ENCODE measurements at places on chromosomes 12 and 14.
A peak's percentile ranks its signal among the peaks of the same experiment; 100 is the strongest.

GRCh38 chr14:66662374-66662773, 154.4 kb downstream of the GPHN start:
- DNase-seq: no peak

DNA sequence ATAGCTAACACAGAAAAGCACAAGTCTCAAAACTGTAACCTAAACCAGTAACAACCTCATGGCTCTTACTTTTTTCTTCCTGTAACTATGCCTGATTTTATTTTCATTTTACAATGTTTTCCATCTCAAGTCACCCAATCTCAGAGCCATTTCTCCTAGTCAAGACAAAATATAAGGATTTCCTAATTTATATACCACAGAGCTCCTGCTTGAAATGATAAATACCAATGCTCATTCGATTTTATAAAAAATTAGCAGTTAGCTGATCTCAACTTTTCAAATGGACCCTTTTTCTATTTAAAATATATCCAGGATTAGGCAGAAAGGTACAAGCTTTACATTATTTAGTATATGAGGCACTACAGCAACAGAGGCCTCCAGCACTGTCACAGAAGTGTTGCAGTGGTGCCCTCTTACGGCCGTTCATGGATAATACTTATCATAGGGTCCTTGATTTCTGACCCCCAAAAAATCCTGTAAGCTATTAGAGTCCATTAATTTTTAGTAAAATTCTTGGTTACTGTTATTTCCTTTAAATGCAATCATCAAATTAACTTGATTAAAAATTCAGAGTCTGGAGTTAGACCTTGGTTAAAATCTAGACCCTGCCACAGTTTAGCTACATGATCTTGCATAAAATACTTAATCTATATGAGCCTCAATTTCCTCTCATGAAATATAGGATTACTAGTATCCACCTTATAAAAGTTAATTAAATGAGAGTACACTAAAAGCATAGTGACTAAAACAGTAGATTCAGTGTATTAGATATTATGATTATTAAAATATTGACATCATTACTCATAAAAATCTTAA, 68.3 kb downstream of the SEC23A start:
- no peak for DNase-seq

DNA sequence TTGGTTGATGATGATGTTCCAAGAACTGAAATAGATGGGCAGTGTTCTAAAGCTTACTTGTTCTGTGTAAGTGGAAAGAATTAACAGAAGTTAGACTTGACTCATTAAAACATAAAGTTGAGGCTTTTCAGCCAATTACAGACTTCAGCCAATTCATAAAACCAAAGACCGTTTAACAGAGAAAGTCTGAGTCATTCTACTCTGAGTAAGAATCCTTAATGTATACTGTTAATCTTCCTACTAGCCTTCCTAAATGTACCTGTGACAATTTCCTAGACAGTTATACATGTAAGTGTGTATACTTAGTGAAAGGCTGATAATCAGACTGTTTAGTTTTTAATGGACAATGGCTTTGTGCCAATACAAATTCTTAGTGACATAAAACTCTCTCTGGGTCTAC, 681.0 kb downstream of the RPL10L start:
- DNase-seq: no peak

GRCh38 chr12:988646-989045, 2.4 kb upstream of the ERC1 start:
- no peak for DNase-seq

DNA sequence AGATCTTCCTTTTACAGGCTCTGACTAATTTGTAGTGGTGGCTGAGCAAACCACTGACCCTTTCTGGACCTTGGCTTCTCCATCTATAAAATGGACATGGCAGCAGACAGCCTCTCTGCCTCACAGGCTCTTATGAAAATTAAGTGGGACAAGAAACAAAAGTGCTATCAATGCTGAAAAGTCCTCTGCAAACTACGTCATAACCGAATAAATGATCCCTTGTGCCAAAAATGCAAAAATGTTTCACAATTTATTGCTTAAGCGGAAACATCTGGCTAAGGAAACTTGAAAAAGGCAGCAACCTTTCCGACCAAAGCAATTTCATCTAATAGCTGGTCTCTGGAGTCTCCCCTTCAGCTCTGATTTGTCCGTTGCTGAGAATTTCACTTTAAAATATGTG, 108.5 kb upstream of the PLXNC1 start:
- no peak for DNase-seq

DNA sequence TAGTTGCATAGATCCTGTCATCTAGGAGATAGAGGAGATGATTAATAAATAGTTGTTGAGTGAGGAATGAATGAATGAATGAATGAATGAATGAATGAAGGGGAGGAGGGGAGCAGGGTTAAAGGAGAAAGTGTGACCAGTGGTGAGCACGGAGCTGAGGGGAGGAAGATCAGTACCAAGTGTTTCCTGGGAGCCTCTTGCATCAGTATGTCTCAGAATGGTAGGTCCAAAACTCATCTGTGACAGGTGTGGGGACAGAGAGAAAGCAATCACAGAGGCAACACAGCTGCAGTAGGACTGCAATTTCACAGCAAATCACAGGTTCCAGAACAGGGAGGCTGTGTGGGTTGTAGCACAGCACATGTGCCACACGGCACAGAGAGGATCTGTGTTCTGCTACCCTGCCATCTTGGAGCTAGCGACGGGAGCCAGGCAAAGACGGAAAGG, 14.5 kb upstream of the TNFRSF1A start:
- no peak for DNase-seq

GRCh38 chr12:98222135-98222534, 293.3 kb upstream of the TMPO start:
- no peak for DNase-seq

- no peak for DNase-seq
Measured at GRCh38 chr12:27999521-27999920, 27.0 kb upstream of the PTHLH start.

- DNase-seq: no peak
Measured at GRCh38 chr12:28257411-28257810, 67.2 kb downstream of the CCDC91 start.

DNA sequence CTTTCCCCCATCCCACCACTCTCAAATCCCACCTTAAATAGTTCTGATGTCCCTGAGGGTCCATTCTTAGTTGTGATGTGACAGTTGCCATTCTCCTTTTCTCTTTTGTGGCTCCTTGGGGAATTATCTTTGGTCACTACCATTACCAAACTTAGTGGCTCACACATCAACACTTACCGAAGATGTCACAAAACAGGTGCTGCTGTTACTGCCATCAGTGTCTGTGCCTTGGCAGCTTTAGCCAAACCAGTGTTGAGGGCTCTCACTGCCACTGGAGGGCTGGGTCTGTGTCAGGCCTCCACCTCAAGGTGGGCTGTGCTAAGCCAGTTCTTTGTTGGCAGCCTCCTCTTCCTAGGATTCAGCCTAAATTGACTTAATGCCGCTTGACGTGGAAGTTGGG, 144.0 kb downstream of the MYRFL start:
- no peak for DNase-seq

GRCh38 chr12:84995641-84996040, 40.4 kb downstream of the TSPAN19 start:
- no peak for DNase-seq

DNA sequence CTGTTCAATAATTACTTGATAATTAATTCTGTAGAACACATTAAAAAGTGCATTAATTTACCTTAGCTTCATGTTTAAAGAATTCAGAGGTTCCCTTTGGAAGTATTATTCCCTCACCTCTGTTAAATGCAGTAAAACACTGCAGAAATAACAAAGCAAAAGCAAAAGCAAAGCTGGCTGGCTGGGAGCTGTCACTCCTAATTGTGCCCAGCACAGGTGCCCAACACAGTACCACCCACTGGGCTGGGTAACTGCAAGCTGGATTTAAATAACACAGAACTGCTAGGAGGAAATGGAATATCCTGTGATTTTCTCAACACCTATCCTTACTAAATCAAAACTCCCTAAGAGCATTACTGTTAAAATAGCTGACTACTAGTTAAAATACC, 72.6 kb downstream of the SLC2A13 start:
- DNase-seq: no peak

- DNase-seq: peak; percentile 15
Measured at GRCh38 chr14:103628221-103628683, 759 bp upstream of the KLC1 start.

DNA sequence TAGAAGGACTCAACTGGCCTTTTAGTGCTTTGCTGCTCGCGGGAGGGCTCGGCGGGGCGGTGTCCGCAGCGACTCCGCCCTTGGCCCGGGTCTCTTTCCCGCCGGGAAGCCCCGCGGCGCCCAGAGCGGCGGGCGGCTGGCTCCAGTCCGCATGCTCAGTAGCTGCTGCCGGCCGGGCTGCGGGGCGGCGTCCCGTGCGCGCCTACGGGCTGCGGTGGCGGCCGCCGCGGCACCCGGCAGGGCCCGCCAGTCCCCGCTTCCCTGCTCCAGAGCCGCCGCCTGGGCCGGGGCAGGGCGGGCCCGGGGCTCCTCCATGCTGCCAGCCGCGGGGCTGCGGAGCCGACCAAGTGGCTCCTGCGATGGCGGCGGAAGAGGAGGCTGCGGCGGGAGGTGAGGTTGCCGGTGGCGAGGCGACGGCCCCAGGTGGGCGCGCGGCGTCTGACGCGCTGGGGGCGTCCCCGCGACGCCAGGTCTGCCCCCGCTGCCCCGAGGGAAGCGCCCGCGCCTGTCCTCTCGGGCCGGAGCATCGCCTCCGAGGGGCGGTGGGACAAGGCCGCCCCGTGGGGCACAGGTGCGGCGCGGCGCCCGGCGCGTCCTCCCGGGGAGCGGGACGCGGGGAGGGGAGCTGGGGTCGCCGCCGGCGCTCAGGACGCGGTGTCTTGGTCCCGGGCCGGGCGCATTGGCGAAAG, at the start of gene BMAL2:
Gene BMAL2, plus strand, starts transcription at position 123 of the 689 bp plus-strand sequence. Its CDS starts 237 bp downstream, at position 360.
- DNase-seq: peak; percentile 42

DNA sequence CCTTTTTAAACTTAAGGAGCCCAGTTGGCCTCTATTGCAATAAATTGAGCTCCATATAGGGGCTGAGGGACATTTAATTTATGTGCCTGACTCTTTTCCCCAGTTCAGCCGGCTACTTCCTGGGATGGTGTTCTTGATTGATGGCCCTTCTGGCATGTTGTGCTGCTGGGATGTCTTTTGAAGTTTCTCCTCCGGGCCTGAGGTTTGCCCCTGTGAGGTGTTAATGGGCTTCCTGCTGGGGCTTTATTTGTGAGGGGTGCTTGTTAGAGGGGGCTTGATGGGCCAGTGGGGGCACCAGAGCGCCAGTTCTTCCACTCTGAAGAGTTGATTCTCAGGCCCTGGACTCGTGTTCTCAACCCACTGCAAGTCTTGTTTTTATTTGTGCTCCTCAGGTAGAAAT, 69.6 kb downstream of the CHST11 start:
- no peak for DNase-seq

- no peak for DNase-seq
Measured at GRCh38 chr12:64666054-64666914, 56.0 kb downstream of the RASSF3 start.

DNA sequence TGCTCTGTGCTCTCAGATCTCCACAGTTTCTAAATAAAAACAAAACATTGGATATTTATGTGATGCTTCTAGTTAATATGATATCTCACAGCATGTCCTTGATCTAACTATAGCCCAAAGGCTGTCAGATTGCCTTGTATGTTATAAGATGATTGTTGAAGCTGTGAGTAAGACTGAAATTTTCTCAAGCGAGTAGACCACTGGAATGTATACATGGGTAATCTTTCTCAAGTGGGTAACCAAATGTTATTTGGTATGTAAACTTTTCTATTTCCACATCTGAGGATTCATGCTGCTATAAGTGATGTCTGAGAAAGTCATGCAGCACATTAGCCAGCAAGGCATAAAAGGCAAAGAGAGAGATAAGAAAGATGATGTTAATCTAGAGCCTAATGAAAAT, 886.7 kb downstream of the NRXN3 start:
- no peak for DNase-seq
